ENCODE measurements at places on chromosomes 5 and 9. TPM values are rescaled to one million over a fixed set of nuclear protein-coding genes. Genes with fewer than 3 reads are reported as not detected.

GRCh38 chr5:922436-923280 lies 30.0 kb downstream of the TRIP13 start:
- peaks cover 17% of the 10 kb centered on the region for H3K27me3 ChIP-seq
- H3K27ac ChIP-seq, result no peak overlapping the region
- DNase-seq, result no peak

DNA sequence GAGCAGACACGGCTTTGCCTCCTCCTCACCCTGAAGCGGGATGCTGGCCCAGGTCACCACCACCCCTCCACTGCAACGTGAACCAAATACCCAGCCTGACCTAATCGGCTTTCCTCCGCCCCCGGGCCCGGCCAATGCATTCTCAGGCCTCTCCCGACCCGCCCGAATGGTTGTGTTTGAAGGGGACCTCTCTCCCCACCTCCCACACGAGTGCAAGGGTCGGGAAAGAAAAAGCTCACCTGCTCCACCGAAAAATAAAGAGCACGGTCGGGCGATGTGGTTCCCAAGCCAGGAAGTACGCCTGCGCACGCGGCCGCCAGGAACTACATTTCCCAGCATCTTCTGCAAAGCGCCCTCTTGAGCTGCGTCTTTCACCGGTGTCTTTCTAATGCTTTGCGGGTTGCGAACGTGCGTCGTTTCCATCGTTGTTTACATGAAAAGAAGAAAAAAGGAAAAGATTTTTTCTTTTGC lies at the start of gene ZNF883:
TSS of gene ZNF883 (minus strand) at position 282 of the 471 bp plus-strand sequence.
- DNase-seq, result peak; percentile 80
- H3K36me3 ChIP-seq, result peaks cover 11% of the 10 kb centered on the region
- peak within 1 kb of the TSS; percentile 80 for H3K4me3 ChIP-seq
- no peak within 1 kb of the TSS for H3K27ac ChIP-seq

The GABRG2 gene
- 2.4 TPM for total RNA-seq

DNA sequence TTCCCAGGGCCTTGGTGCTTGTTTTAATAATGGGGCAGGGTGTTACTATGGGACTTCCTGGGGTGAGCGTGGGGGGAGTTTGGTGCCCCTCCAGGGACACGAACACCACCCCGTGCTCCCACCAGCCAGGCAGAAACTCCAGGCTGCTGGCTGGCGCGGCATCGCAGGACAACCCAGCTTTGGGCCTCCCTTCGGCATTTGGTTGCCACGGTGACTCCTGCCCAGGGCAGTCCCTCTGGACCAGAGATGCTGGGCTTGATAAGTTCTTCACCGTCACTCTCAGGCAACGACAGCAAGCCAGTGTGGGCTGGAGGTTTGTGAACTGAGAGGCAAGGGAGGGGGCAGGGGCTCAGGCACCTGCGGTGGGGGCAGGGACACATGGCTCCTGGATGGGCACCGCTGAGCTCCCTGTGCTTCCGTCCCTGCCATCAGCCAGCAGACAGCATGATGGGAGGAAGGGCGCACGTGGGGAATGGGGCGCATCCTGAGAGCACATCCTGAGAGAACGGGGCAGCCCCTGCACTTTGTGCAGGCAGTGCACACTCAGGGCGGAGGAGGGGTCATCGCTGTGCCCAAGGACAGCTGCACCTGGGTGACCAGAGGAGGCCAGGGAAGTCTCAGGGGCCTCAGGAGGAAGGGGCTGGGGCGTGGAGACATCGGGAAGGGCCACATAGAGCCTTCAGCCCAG lies 116.4 kb downstream of the RXRA start:
- DNase-seq, result no peak
- no peak overlapping the region for H3K4me3 ChIP-seq
- H3K4me1 ChIP-seq, result no peaks in the 10 kb centered on the region
- H3K27ac ChIP-seq, result no peak overlapping the region
- no peaks in the 10 kb centered on the region for H3K36me3 ChIP-seq

The TBC1D2 gene
- total RNA-seq, result 7.4 TPM

- DNase-seq, result no peak
- H3K36me3 ChIP-seq, result no peaks in the 10 kb centered on the region
- H3K4me3 ChIP-seq, result no peak overlapping the region
- no peak overlapping the region for H3K27ac ChIP-seq
Observed at GRCh38 chr5:137370096-137371071, 128.7 kb downstream of the SPOCK1 start.

The CDC20B gene
- not detected for total RNA-seq

GRCh38 chr9:125700791-125701190 lies 6.2 kb downstream of the MAPKAP1 start:
- H3K27me3 ChIP-seq, result no peaks in the 10 kb centered on the region
- no peak overlapping the region for H3K27ac ChIP-seq
- no peak overlapping the region for H3K4me3 ChIP-seq
- H3K4me1 ChIP-seq, result peaks cover 10% of the 10 kb centered on the region
- no peak for DNase-seq

DNA sequence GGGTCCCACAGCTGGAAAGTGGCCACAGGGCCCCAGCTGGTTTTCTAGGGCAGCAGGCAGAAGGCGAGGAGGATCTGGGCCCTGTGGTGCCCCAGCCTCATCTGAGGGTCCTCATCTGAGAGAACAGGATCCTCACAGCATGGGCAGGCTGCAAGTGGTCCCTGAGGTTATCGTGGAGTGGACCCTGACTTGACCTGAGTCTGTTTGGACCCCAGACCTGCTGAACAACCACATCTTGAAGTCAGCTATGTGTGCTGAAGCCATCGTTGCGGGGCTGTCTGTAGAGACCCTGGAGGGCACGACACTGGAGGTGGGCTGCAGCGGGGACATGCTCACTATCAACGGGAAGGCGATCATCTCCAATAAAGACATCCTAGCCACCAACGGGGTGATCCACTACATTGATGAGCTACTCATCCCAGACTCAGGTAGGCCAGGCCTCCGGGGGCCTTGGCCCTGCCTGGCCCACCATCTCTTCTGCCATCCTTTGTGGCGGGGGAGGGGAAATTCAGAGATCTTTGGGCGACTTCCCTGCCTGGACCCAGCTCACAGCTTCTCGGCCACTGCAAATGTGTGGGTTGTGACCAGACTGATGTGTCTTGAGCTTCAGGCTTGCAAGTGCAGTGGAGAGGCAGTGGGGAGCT lies 24.0 kb downstream of the TGFBI start:
- no peaks in the 10 kb centered on the region for H3K4me1 ChIP-seq
- no peak overlapping the region for H3K4me3 ChIP-seq
- DNase-seq, result no peak
- no peaks in the 10 kb centered on the region for H3K36me3 ChIP-seq

The FRMPD1 gene
- 0.32 TPM for total RNA-seq

DNA sequence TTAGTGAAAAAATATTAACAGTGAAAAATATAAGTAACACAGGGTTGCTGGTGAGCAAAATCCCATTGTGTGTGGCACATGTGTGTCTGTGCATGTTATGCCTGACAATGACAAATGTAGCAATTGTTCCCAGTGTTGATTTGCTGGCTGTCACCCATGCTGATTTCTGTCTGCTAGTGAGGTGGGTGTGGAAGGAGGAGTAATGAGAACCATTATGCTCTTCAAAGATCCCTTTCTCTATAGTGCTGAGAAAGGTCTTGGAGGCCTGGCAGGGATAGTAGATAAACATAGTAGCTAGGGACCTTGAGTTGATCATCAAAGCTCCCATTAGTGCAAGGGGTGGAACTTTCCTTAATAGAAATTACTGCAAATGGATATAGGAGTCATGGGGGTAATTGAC lies 152.5 kb upstream of the CLINT1 start:
- H3K27ac ChIP-seq, result no peak overlapping the region
- H3K4me1 ChIP-seq, result peaks cover 6% of the 10 kb centered on the region
- DNase-seq, result no peak
- no peaks in the 10 kb centered on the region for H3K36me3 ChIP-seq

GRCh38 chr5:39661026-39661779 lies 236.4 kb upstream of the DAB2 start:
- H3K4me1 ChIP-seq, result peaks cover 3% of the 10 kb centered on the region
- no peaks in the 10 kb centered on the region for H3K36me3 ChIP-seq
- H3K4me3 ChIP-seq, result no peak overlapping the region
- H3K27ac ChIP-seq, result no peak overlapping the region
- no peak for DNase-seq

Measured in H1 (cell line).